ENCODE measurements at places on chromosomes 1 and 21.

GRCh38 chr21:36845070-36845469 is 121.4 kb downstream of the HLCS start:
- DNase-seq = no peak

DNA sequence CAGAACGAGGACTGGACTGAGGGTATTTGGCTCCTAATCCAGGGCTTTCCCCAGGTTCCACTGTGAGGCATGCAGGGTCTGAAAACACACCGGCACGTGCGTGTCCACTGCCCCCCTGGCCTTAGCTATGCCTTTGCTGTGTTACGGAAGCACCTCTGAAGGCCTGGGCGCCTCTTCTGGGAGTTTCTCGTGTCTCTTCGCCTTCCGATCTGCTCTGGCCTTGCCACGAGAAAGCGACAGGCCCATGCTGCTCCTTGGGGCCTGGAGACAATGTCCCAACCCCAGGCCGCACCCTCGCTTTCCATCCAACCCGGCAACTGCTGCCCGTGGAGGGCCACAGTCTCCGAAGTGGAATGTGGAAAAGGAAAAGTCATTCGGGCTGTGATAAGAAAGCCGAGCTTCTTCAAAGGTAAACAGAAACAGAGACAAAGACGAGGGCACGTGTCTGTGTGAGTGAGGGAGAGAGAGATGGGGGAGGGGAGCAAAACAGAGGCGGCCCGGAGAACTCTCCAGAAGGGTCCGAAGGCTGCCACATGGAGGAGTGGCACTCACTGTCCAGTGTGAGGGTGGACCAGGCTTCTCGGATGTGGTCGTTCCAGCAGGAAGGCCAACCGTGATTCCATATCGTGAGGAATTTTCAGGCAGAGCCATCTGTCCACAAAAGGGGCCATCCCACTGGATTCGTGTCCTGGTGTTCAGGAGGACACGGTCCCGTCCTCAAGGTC is 3.4 kb upstream of the UMODL1 start:
- no peak for DNase-seq

DNA sequence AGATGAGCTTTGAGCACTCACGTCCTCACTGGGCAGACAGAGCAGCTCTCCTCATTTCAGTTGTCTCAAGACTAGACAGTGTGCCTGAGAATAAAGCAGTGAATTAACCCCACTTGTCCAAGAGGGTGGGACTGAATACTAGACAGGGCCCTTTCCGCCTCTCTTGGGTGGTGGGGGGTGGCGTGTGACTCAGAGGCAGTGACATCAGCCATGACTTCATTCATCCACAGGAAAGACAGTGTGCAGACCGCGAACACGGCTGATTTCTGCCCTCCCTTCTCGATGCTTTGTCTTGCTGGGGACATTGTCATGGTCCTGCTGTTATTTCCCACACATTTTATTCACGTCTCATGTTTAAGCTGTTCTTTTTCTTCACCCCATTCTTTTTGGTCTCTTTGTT is 64.9 kb downstream of the FGGY start:
- no peak for DNase-seq

DNA sequence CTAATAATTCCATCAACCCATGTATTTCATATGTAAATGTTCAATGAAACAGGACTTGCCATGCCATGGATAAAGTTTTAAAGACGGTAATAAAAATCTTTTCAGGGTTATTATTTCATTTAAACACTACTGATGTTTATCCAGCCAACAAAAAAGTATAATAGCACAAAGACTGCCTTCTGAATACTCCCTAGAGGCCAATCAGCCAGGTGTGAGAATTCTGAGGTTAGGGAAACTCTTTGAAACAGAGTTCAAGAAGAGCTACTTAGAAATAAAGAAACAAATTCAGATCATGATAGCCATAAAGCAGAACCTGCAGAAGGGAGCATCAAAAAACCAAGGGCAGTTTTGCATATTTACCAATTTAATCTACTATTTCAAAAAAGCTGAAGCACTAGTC is 48.7 kb downstream of the AKT3 start:
- no peak for DNase-seq

GRCh38 chr1:86138746-86139145 is 17.8 kb downstream of the COL24A1 start:
- DNase-seq = no peak

DNA sequence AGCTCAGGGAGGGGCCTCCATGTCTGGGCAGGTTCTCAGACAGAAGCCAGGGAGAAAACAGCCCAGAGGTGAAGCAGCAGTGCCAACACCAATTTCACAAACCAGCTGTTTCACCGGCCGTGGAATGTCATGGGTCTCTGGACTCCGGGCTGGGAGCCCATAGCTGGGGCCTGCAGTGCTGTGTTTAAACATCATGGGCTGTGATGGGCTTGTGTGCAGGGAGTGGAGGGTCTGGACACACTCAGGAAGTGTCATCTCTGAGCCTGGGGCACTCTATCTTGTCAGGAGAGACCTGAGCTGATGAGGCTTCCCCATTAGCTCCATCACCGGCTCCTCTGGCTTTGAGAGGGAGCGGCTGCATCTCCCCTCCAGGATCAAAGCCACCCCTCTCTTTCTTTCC is 173.6 kb upstream of the IGSF21 start:
- DNase-seq = no peak

- no peak for DNase-seq
Measured at GRCh38 chr1:245677461-245678240, 522.9 kb downstream of the KIF26B start.

GRCh38 chr1:186680245-186681061 is at the start of gene PTGS2:
Gene PTGS2 (minus strand): TSS chr1:186680423. CDS start chr1:186680290, 133 bp downstream.
- peak; percentile 77 for DNase-seq

GRCh38 chr1:246020211-246020954 is 486.7 kb downstream of the SMYD3 start:
- no peak for DNase-seq

DNA sequence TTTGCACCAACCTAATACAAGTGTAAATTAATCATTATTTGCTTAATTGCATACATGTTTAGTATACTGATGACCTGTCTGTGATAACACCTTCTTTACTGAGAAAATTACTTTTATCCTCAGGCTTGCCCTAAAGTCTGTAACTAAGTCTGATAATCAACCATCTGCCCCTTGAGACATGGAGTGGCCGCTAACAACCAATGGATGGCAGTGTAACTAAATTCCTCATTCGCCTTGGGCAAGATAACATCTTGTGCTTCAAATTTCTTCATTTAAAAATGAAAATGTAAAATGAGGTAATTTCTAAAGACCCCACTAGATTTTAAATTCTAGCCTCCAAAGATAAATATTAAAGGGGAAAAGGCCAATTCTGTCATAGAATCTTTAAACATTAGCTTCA is 85.1 kb downstream of the ENAH start:
- no peak for DNase-seq

- no peak for DNase-seq
Measured at GRCh38 chr1:233654658-233655280, 40.9 kb downstream of the KCNK1 start.

DNA sequence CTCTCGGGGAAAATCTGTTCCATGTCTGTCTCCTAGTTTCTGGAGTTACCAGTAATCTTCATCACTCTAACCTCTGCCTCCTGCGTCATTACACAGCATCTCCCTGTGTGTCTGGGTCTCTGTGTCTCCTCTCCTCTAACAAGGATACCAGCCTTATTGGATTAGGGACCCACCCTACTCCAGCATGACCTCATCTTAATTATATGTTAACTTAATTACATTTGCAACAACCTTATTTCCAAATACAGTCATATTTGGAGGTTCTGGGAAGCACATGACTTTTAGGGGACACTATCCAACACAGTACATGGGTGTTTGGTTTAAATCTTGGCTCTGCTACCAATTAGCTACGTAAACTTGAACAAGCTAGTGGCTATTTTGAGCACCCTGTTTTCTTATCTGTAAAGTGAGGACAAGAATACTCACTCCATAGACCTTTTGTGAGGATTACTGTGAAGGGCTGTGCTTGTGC is 83.9 kb upstream of the SGIP1 start:
- no peak for DNase-seq

All from kidney epithelial cell (primary cell).